Mammary epithelial cell (primary cell): ENCODE measurements at places on chromosomes 2 and 18. TPM values are rescaled to one million over a fixed set of nuclear protein-coding genes. Genes with fewer than 3 reads are reported as not detected.

DNAJB2 gene
- 110 TPM for total RNA-seq

KYNU gene
- total RNA-seq, result 3.3 TPM

HRH4 gene
- not detected in 2 replicates for total RNA-seq

MYO7B gene
- not detected for total RNA-seq

CCL20 gene
- total RNA-seq, result 0.88 and 1.2 TPM in 2 replicates

RESP18 gene
- total RNA-seq, result not detected in 2 replicates

CNOT11 gene
- 42.4 and 43.8 TPM in 2 replicates for total RNA-seq

MOB4 gene
- 28.8 TPM for total RNA-seq

SETBP1 gene
- total RNA-seq, result 14.9 and 23.2 TPM in 2 replicates

DNAJC5G gene
- total RNA-seq, result not detected

ALPP gene
- total RNA-seq, result not detected

SOS1 gene
- total RNA-seq, result 29.1 and 30.9 TPM in 2 replicates

NYAP2 gene
- not detected in 2 replicates for total RNA-seq

RNF125 gene
- 4.8 and 5.6 TPM in 2 replicates for total RNA-seq

TMEFF2 gene
- not detected for total RNA-seq

HOXD11 gene
- not detected for total RNA-seq

ZNF804A gene
- total RNA-seq, result not detected

SPP2 gene
- total RNA-seq, result not detected

RBBP8 gene
- 130 and 165 TPM in 2 replicates for total RNA-seq

LYPD6B gene
- 3.0 TPM for total RNA-seq

ZNF385B gene
- total RNA-seq, result not detected in 2 replicates

MFF gene
- 44.2 TPM for total RNA-seq

NOSTRIN gene
- total RNA-seq, result not detected in 2 replicates

TTN gene
- under 0.01 TPM for total RNA-seq

FBXO36 gene
- total RNA-seq, result 0.75 and 0.78 TPM in 2 replicates

CYP27C1 gene
- 0.67 TPM for total RNA-seq

CASP10 gene
- 5.7 TPM for total RNA-seq

GRHL1 gene
- total RNA-seq, result 6.0 TPM

GCG gene
- not detected for total RNA-seq

TWSG1 gene
- 63.8 TPM for total RNA-seq

VIL1 gene
- total RNA-seq, result not detected

PAX8 gene
- total RNA-seq, result 13.7 and 16.1 TPM in 2 replicates

TLX2 gene
- not detected for total RNA-seq

LDLRAD4 gene
- not detected in 2 replicates for total RNA-seq

SLC4A5 gene
- total RNA-seq, result 0.56 and 2.4 TPM in 2 replicates

TIMM21 gene
- 23.0 TPM for total RNA-seq

ZAP70 gene
- not detected in 2 replicates for total RNA-seq

MC4R gene
- total RNA-seq, result not detected in 2 replicates

RAX gene
- not detected in 2 replicates for total RNA-seq
